ENCODE measurements at places on chromosomes 12 and 14. TPM values are rescaled to one million over a fixed set of nuclear protein-coding genes. Genes with fewer than 3 reads are reported as not detected.

- no peak overlapping the region for H3K27ac ChIP-seq
- H3K4me1 ChIP-seq = no peaks in the 10 kb centered on the region
- H3K27me3 ChIP-seq = no peaks in the 10 kb centered on the region
- no peak overlapping the region for H3K4me3 ChIP-seq
- no peaks in the 10 kb centered on the region for H3K36me3 ChIP-seq
Measured at GRCh38 chr14:32587461-32587860, 258.4 kb downstream of the AKAP6 start.

- peaks cover 18% of the 10 kb centered on the region for H3K4me1 ChIP-seq
- H3K36me3 ChIP-seq = no peaks in the 10 kb centered on the region
- DNase-seq = no peak
- H3K27ac ChIP-seq = no peak overlapping the region
- H3K27me3 ChIP-seq = no peaks in the 10 kb centered on the region
Measured at GRCh38 chr12:6996040-6996441, 22.2 kb downstream of the LPCAT3 start.

- no peak overlapping the region for H3K4me3 ChIP-seq
- H3K27me3 ChIP-seq = no peaks in the 10 kb centered on the region
- no peaks in the 10 kb centered on the region for H3K36me3 ChIP-seq
- no peak overlapping the region for H3K27ac ChIP-seq
- no peak for DNase-seq
Measured at GRCh38 chr14:64632056-64632455, 72.2 kb upstream of the PLEKHG3 start.

DNA sequence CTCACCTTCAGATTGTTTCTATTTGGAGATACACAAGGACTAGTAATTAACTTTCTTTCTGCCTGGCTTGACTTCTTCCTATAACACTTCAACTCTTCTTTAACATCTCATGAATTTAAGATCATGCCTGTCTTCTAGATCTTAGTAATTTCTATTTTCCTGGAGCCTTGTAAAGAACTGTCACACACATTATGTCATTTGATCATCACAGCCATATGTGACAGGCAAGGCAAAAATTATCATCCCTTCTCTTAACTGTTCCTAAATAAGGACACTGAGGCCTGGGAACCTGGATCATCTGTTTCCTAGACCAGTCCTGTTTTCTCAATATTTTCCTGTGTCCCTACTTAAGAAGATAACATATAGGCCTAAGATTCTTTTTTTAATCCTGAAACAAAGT is 27.2 kb downstream of the NRDE2 start:
- no peak overlapping the region for H3K4me3 ChIP-seq
- H3K36me3 ChIP-seq = no peaks in the 10 kb centered on the region
- peaks cover 32% of the 10 kb centered on the region for H3K4me1 ChIP-seq
- no peak for DNase-seq

- H3K36me3 ChIP-seq = no peaks in the 10 kb centered on the region
- no peak for DNase-seq
- H3K4me1 ChIP-seq = no peaks in the 10 kb centered on the region
- no peak overlapping the region for H3K4me3 ChIP-seq
- H3K27me3 ChIP-seq = no peaks in the 10 kb centered on the region
Measured at GRCh38 chr12:131461096-131461495, 249.8 kb upstream of the SFSWAP start.

DNA sequence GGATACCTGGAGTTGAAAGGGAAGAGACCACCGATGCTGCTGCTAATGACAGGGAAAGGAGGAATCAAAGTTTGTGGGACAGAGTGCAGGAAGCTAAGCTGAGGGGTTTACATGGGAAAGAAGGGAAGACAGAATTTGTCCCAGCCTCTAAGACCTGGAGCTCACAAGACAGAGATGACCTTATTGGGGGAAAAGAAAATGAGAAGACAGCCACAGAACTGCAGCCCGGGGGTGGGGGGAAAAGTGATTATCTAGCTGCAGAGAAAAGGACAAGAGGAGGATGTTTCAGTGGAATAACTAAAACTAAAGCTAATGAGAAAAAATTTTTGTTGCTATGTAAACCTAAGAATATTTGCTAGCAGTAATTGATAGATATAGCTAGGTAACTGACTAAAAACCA is 30.7 kb downstream of the NDUFA12 start:
- H3K4me1 ChIP-seq = no peaks in the 10 kb centered on the region
- H3K36me3 ChIP-seq = no peaks in the 10 kb centered on the region
- H3K4me3 ChIP-seq = no peak overlapping the region
- H3K27me3 ChIP-seq = no peaks in the 10 kb centered on the region

- no peaks in the 10 kb centered on the region for H3K27me3 ChIP-seq
- H3K36me3 ChIP-seq = no peaks in the 10 kb centered on the region
- H3K27ac ChIP-seq = no peak overlapping the region
Measured at GRCh38 chr12:100481021-100481420, 7.4 kb downstream of the NR1H4 start.

DNA sequence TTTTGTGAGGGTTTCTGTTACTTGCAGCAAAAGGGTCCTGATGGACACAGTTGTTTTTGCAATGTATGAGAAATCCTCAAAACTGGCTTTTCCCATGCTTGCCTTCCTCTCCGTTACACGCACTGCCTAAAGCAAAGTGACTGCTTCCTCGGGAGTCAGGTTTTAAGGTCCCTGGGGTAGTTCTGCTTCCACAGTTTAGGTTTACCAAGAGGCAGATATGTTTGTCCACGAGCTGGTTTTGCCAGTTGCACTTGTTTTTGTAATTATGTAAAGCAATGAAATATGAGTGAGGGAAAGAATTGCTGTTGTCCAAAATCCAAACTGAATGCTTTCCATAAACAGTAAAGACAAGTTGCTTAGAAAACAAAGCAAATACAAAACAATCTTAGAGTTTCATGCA is 290.7 kb upstream of the AMIGO2 start:
- no peaks in the 10 kb centered on the region for H3K27me3 ChIP-seq
- H3K36me3 ChIP-seq = no peaks in the 10 kb centered on the region
- H3K4me3 ChIP-seq = no peak overlapping the region
- no peaks in the 10 kb centered on the region for H3K4me1 ChIP-seq

GRCh38 chr14:96055065-96055752 is 16.0 kb downstream of the C14orf132 start:
- no peak overlapping the region for H3K4me3 ChIP-seq
- no peak overlapping the region for H3K27ac ChIP-seq
- no peaks in the 10 kb centered on the region for H3K36me3 ChIP-seq
- H3K4me1 ChIP-seq = no peaks in the 10 kb centered on the region

GRCh38 chr12:82896979-82897378 is 210.3 kb downstream of the TMTC2 start:
- no peak overlapping the region for H3K27ac ChIP-seq
- H3K27me3 ChIP-seq = no peaks in the 10 kb centered on the region
- no peak for DNase-seq

- no peak overlapping the region for H3K27ac ChIP-seq
- no peaks in the 10 kb centered on the region for H3K36me3 ChIP-seq
Measured at GRCh38 chr12:13377698-13378097, 181.2 kb downstream of the EMP1 start.

- H3K27me3 ChIP-seq = no peaks in the 10 kb centered on the region
- peak overlapping the region; percentile 71 for H3K4me3 ChIP-seq
- H3K4me1 ChIP-seq = no peaks in the 10 kb centered on the region
- no peaks in the 10 kb centered on the region for H3K36me3 ChIP-seq
- DNase-seq = peak; percentile 80
Measured at GRCh38 chr14:95515596-95516552, 576 bp downstream of the SYNE3 start.

- H3K27ac ChIP-seq = no peak overlapping the region
- no peaks in the 10 kb centered on the region for H3K27me3 ChIP-seq
- no peaks in the 10 kb centered on the region for H3K36me3 ChIP-seq
- no peaks in the 10 kb centered on the region for H3K4me1 ChIP-seq
- H3K4me3 ChIP-seq = no peak overlapping the region
Measured at GRCh38 chr14:92549859-92550230, 36.3 kb downstream of the RIN3 start.

- no peak overlapping the region for H3K4me3 ChIP-seq
- H3K4me1 ChIP-seq = no peaks in the 10 kb centered on the region
- H3K27me3 ChIP-seq = no peaks in the 10 kb centered on the region
- H3K36me3 ChIP-seq = no peaks in the 10 kb centered on the region
Measured at GRCh38 chr14:72594099-72594901, 299.6 kb downstream of the DPF3 start.

DNA sequence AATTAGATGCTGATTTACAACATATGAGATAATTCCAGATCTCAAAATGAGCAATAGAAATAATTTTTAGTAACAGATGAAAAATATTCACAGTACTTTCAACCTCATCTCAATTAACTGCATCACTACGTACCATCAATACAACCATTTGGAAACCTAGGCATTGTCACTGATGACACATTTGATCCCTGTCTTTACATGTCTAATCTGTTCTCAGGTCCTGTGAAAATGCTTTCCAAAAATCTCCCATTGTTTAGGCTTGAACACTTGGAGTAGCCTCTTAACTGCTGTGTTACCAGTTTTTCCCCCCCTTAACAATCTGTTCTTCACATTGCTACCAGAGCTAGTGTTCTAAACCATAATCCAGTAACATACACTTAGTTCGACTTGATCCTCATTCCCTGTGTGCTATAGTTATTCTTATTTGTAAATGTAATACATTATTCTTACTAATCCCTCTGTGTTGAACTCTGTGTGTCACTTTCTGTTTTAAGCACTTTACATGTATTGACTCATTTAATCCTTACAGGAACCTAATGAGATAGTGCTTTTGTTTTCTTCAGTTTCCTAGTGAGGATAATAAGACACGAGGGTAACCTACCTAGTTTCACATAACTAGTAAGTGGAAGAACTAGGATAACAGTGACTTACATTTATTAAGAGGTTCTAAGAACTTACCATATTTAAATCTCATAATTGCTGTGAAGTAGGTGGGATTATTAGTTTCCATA is 41.7 kb downstream of the LARP4 start:
- H3K36me3 ChIP-seq = peaks cover 8% of the 10 kb centered on the region
- no peak for DNase-seq
- H3K4me3 ChIP-seq = no peak overlapping the region
- no peaks in the 10 kb centered on the region for H3K27me3 ChIP-seq
- H3K27ac ChIP-seq = no peak overlapping the region
- H3K4me1 ChIP-seq = no peaks in the 10 kb centered on the region

- no peak for DNase-seq
- no peaks in the 10 kb centered on the region for H3K36me3 ChIP-seq
- H3K4me3 ChIP-seq = no peak overlapping the region
- no peaks in the 10 kb centered on the region for H3K4me1 ChIP-seq
- no peaks in the 10 kb centered on the region for H3K27me3 ChIP-seq
- no peak overlapping the region for H3K27ac ChIP-seq
Measured at GRCh38 chr12:11568762-11569478, 80.6 kb upstream of the ETV6 start.

DNA sequence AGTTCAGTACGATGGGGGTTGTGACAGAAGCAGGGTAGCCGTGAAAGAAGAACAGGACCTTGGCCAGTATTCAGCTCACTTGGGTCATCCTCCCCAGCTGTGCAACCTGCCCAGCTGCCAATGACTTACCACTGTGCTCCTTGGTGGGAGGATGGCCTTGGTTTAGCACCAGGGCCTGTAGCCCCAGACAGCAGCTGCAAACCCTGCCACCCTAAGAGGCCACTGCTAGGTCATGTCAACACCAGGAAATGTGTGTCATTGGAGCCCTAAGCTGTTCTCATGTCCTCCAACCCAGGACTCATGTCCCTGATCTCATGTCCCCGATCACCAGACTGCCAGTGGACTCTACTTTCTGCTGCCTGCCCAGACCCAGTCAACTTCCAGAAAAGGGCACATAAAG is 3.0 kb upstream of the CRACR2A start:
- no peak overlapping the region for H3K4me3 ChIP-seq
- no peaks in the 10 kb centered on the region for H3K36me3 ChIP-seq
- no peaks in the 10 kb centered on the region for H3K4me1 ChIP-seq
- DNase-seq = no peak
- no peak overlapping the region for H3K27ac ChIP-seq

DNA sequence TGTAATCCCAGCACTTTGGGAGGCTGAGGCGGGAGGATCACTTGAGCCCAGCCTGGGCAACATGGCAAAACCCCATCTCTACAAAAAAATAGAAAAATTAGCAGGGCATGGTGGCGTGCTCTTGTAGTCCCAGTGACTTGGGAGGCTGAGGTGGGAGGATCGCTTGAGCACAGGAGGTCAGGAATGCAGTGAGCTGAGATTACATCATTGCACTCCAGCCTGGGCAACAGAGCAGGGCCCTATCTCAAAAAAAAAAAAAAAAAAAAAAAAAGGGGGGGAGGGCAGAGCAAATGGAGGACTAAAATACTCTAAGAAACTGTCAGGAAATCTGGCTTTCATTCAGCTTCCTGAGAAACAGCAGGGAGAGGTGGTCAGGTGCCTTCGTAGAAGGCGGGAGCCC is 31.7 kb upstream of the TSPAN9 start:
- no peak overlapping the region for H3K27ac ChIP-seq
- no peaks in the 10 kb centered on the region for H3K4me1 ChIP-seq
- H3K4me3 ChIP-seq = no peak overlapping the region
- no peaks in the 10 kb centered on the region for H3K36me3 ChIP-seq

The TTLL5 gene
- total RNA-seq = 11.2 TPM

The IFI27 gene
- total RNA-seq = 32.5 TPM

The ABCC9 gene
- total RNA-seq = 41.2 TPM

The FOXN4 gene
- total RNA-seq = not detected

The ACOT6 gene
- not detected for total RNA-seq

The ZFYVE1 gene
- 10.1 TPM for total RNA-seq

The TMTC1 gene
- total RNA-seq = 3.6 TPM

The KCNMB4 gene
- total RNA-seq = 0.37 TPM

The GZMB gene
- 0.77 TPM for total RNA-seq

The KCNA1 gene
- total RNA-seq = not detected

The RPL10L gene
- not detected for total RNA-seq

The LRRC10 gene
- total RNA-seq = not detected

All from right lobe of liver (tissue), 6 donors.